Stimulated activated CD8-positive, alpha-beta memory T cell treated with anti-CD3 and anti-CD28 coated beads, Interleukin-7, amount 100 ng/mL, for 4 hours (primary cell): ENCODE measurements at places on chromosomes 6 and 20.

DNA sequence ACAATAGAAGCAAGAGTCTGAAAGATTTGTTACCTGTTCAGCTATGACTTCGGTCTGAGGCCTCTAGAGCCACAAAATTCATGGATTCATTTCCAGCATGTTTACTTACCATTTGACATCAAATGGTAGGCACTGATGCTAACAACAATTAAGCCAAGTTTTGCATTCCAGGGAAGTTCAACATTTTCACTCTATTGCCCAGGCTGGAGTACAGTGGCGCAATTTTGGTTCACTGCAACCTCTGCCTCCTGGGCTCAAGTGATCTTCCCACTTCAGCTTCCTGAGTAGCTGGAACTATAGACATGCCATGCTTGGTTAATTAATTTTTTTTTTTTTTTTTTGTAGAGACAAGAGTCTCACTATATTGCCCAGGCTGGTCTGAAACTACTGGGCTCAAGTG is 114.1 kb upstream of the SGK1 start:
- DNase-seq = no peak

DNA sequence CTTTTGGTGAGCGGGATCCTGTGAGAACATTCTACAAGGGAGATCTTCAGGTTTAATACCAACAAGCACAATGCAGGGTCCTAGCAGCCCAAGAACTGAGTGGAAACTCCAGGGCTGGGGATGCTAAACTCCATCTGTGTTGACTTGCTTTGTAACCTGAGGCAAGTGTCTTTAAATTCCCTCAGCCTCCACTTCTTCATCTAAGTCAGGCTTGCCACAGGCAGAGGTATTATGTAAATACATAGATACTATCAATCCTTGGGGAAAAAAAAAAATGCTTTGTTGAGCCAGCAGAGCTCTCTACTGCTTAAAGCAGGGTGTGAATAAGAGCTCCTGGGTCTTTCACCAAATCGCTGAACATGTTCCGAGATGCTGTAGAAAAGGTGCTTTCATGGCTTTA is 114.2 kb upstream of the PHACTR1 start:
- no peak for DNase-seq

GRCh38 chr20:51565298-51566144 is 23.0 kb upstream of the NFATC2 start:
- DNase-seq = no peak

GRCh38 chr20:47733892-47734291 is 51.4 kb downstream of the SULF2 start:
- no peak for DNase-seq

DNA sequence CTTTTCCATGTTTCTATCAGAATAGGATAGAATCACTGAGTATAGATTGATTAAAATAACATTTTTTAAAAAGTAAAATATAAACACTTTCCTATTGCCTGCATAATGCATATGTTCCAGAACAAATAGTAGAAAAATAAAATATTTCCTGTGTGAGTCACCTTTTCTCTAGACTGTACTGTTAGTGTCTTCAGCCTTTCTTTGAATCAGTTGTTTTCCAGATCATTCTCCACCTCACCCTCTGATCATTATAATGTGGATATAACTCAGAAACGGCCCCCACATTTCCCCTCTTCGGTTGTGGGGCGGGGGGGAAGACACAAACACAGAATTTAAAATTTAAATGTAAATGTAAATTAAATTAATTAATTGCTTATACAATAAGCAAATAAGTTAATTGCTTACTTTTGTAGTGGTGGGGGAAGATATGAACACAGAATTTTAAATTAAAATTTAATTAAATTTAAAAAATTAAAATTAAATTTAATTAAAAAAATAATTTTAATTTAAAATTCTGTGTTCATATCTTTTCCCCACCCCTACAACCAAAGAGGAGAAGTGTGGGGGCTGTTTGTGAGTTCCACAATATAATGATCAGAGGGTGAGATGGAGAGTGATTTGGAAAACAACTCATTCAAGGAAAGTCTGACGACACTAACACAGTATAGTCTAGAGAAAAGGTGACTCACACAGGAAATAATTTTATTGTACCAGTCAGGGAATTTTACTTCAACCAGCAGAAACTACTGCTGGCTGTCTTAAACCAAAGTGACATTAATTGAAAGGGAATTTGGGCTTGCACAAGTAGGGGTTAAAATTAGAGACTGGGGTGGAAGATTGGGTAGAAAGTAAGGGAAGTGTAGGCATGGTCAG is 37.1 kb upstream of the PROKR2 start:
- no peak for DNase-seq

DNA sequence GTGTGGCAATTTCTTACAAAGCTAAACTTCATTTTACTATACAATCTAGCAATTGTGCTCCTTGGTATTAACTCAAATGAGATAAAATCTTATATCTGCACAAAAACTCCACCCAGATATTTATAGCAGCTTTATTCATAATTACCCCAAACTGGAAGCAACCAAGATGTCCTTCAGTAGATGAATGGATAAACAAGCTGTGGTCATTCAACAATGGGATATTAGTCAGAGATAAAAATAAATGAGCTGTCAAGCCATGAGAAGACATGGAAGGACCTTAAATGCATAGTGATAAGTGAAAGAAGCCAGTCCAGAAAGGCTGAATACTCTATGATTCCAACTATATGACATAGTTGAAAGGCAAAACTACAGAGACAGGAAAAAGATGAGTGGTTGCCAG is 98.9 kb upstream of the BMP2 start:
- no peak for DNase-seq

- no peak for DNase-seq
Observed at GRCh38 chr20:32233286-32233685, 25.6 kb downstream of the POFUT1 start.

DNA sequence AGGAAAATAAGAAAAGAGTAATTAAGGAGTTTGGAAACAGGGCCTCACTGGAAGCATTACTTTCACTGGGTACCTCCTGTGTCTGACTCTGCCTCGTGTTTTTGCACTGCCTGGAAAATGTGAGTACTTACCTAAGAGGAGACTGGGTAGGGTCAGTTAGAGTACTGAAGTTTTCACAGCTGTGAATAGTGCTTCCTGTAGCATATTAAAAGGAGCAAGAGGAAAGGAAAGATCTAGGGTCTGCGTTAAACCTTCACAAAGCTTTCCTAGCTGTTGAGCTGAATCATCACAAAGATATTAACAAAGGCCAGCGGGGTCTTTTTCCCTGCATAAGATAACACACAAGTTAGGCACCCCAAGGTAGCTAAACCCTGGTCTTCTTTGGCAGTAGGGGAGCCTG is 82.3 kb downstream of the MLIP start:
- no peak for DNase-seq

DNA sequence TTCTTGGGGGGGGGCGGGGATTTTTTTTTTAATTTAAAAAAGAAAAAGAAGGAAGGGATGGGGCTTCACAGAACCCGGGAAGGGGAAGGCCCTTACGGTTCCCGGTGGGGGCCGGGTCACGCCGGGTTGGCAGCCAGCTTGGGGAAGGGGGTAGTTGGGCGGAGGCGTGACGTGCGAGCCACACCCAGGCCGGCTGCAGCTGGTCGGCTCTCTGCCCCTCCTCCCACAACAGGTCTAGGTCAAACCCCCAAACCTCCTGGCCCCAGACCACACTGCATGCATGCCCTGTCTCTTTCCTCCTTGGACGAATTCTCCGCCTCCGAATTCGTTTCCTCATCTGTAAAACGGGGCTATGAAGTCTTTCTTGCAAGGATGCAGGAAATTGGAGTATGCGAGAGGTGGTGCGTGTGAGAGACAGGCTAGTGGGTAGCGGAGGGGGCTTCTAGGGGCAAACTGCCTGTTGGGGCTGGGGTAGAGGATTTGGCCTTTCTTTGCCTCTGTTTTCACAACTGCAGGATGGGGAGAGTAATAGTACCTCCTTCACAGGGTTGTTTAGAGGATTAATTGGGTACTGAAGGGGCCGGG is 828 bp downstream of the HCK start:
- no peak for DNase-seq

- no peak for DNase-seq
Observed at GRCh38 chr6:164337925-164338397, 923.4 kb downstream of the QKI start.

- DNase-seq = no peak
Observed at GRCh38 chr6:39018103-39018502, 30.5 kb upstream of the GLP1R start.

DNA sequence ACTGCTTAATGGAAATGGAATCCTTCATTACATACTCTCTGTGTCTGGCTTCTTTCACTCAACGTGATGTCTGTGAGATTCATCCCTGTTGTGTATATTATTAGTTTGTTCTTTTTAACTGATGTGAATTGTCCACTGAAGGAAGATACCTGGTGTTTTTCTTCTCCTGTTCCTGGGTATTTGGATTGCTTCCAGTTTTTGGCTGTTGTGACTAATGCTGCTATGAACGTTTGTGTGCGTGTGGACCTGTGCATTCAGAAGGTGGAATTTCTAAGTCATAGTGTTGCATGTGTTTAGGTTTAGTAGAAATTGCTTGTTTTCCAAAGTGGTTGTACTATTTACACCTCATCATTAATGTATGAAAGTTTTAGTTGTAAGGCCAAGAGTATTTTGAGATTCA is 3.8 kb downstream of the TULP4 start:
- DNase-seq = no peak

- no peak for DNase-seq
Observed at GRCh38 chr20:1468117-1468624, 1.5 kb upstream of the NSFL1C start.

DNA sequence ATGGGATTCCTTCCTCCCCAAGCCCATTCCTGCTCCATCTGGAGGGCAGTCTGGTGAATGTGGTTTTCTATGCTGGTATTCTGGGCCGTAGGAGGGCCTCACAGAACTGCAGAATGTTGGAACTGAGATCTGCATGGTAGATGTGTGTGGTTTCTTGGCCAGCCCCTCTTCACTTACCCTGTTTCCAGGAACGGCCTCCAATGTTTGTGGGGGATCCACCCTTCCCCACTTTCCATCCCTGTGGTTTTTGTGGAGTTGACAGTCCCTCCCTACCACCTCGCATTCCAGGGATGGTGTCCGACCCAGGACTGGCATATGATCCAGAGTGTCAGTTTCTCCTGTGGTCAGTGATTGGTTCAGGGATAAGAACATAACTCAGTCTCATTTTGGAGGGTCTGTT is 26.7 kb upstream of the TMEM14A start:
- DNase-seq = no peak

- DNase-seq = no peak
Observed at GRCh38 chr6:1110164-1110563, 201.7 kb upstream of the FOXQ1 start.

DNA sequence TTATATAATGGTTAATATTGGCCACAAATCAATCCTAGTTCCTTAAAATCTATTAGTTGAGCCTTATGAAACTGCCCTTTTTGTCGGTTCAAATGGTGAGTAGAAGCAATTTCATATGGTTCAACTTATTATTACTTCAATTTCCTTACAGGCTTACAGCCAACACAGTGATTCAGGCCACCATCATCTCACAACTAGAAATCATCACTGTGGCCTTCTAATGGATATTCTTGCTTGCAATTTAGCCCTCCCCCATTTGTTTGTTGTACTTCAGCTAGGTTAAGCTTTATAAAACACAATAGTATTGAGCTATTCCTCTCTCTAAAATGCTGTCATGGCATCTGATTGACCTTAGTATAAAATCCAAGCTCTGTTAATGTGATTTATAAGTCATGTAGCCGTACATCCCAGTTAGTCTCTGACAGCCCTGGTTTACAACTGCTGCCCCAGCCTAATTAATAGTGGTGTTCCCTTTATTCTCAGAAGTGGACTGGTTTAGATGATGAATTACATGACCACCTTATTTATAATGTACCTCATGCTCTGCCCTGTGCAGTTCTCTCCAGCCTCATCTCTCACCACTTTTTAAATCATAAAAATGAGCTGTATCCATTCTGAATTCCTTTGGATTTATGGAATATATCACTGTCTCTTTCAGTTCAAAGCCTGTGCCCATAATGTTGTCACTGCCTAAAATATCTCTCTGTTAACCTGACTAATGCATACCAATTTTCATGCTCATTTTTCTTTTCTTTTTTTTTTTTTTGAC is 36.7 kb downstream of the LAMA2 start:
- DNase-seq = no peak

- no peak for DNase-seq
Observed at GRCh38 chr6:43834528-43835155, 64.6 kb downstream of the VEGFA start.

DNA sequence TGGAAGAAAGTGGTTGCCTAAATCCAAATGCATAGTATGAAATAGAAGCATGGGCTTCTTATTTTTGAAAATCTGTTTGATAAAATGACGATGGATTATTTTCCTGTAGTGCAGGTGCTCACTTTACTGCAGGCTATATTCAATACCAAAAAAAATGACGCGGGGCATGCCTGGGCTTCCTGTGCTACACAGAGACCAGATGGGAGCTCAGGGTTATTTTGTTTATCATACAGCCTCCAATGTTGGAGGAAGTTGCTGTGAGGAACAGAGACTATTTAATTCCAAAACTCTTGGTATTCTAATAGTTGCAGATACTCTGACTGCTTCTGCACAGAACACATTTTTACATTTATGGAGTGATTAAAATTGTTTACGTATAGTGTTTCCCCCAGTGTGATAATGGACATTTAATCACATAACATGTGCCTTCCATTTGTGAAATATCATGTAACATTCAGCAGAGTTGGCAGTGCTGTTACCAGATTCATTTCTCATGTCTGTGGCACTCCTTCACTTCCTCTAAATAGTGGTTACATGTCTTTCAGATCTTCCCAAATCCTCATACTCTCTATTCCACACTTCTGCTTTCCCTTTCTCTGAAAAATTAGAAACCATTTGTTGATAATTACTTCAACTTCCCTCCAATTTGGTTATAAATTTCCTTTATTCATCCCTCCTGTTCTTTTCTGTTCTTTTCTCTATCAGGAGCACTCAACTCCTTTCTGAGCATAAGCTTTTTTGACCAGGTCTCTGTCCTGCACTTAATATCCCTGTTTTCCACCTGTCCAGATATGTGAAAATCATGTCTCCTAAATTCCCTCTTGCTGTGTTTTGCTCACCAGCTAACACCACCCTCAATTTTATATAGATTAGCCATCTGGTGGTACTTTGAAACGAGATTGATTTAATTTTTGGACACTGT is 121.6 kb downstream of the ADGRB3 start:
- DNase-seq = no peak

DNA sequence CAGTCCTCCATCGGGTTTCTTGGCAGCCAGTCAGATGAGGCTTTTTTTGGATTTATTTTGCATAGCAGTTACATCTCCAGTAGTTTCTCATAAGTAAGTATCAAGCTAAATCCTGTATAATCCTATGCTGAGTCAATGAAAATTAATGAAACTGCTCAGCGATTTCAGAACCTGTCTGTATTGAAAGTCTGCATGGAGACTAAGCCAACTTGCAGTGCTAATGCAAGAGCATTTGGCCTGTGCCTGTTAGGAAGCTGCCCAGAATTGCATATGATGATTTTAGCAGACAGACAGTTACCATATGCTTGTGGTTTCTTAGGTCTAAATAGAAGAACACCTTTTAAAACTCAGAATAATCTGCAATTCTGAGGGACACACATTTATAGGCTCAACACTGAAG is 25.2 kb upstream of the LRRN4 start:
- DNase-seq = no peak

DNA sequence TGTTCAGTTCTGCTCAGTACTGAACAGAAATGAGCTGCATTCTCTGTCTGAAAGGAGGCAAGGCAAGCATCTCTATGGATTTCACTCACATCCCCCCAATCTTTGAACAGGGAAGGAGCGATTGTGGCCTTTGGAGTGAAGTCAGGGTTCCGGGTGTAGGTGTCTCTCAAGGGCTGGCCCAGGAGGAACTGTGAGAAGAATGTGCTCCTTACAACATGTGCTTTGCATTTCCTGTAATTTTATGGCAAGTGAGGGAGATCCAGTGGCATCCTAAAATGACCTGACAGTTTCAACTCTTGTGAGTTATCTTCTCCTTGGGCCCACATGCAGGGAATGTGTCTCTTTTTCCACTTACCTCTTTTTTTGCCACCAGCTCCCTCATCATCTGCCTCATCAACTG is 63.0 kb upstream of the RIN2 start:
- DNase-seq = no peak
